Stimulated activated CD4-positive, alpha-beta T cell treated with anti-CD3 and anti-CD28 coated beads, Interleukin-1b, Interleukin-23, amount 100 ng/mL, for 48 hours (primary cell): ENCODE measurements at places on chromosomes 3 and 15.

DNA sequence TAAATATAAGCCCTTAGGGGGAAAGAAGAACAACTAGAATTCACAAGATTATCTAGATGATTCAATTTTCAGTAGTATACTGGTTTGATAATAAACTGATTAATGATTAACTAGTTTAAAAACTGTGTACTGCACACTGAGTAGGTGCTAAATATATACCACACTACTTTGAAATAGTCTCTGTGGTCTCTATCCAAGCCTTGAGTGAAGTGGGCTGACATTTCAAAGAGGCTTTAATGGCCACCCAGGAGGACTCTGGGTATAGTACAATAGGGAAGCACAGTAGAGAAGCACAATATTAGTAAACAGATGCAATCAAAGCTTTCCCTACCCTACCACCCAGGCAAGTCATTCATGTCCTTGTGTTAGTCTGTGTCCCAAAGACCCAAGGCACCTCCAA, 46.7 kb downstream of the FILIP1L start:
- DNase-seq, result no peak

DNA sequence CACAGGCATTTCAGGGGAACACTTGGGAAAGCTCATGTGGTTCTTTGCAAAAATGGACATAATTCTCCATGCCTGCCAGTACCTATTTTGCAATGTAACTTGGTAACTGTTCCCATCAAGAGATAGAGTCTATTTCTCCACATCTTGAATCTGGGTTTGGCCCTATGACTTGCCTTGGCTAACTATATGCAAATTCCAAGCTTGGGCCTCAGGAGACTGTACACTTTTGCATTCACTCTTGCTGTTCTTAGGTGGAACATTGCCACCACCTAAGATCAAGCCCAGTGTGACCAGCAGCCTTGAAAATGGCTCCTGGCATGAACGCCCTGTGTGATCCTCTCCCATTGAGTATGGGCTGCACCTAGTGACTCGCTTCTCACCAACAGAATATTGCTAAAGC, 19.8 kb upstream of the SMAD6 start:
- DNase-seq, result no peak

GRCh38 chr15:56484287-56484686, 19.4 kb upstream of the MNS1 start:
- no peak for DNase-seq

- DNase-seq, result no peak
These were observed 966 bp downstream of the MYO1E start for GRCh38 chr15:59371458-59372351.

GRCh38 chr3:139797724-139798343, 120.1 kb upstream of the NMNAT3 start:
- no peak for DNase-seq

- no peak for DNase-seq
These were observed 126.8 kb downstream of the BDH1 start for GRCh38 chr3:197428952-197429351.

DNA sequence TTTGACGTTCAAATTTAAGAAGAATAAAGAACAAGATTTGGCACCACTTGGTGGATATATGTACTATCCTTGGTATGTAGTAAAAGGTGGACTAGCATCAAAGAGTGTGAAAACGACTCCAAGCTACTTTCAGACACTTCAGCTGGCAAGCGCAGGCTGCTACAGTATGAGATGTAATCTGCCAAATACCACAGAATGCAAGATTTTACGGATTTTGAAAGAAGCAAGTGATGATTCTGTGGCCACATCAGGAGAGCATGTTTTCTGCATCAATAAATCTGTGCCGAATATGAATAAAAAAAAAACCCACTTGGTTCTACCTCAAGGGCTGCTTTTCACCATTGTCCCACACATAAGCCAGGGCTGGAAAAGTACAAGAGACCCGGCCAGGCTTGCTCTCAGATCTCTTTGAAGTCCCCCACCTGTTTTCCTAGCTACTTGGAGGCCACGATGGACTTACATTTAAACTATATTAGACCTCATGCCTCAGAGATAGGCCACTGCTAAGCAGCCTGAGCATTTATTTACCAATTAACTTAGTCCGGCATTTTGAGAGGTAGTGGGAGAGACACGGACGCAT, 37.4 kb downstream of the MYO1E start:
- no peak for DNase-seq

- no peak for DNase-seq
These were observed 154.6 kb downstream of the B3GALNT1 start for GRCh38 chr3:160950542-160950941.

DNA sequence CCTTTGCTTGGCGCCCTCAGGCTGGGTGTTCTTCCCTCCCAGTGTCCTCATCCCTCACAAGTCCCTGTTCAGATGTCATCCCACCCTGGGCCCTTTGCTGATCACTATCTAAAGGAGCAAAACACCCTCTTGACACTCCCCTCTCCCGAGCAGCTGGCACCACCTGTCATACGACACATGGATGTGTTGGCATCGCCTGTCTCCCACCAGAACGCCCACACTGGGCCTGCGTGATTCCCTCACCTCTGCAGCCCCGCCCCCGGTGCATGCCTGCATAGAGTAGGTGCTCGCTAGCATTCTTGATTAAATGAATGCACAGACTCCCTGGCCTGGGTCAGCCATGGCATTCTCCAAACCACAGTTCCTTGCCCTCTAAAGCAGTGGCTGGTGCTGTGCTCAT, 75.8 kb downstream of the DNAJB8 start:
- DNase-seq, result no peak

DNA sequence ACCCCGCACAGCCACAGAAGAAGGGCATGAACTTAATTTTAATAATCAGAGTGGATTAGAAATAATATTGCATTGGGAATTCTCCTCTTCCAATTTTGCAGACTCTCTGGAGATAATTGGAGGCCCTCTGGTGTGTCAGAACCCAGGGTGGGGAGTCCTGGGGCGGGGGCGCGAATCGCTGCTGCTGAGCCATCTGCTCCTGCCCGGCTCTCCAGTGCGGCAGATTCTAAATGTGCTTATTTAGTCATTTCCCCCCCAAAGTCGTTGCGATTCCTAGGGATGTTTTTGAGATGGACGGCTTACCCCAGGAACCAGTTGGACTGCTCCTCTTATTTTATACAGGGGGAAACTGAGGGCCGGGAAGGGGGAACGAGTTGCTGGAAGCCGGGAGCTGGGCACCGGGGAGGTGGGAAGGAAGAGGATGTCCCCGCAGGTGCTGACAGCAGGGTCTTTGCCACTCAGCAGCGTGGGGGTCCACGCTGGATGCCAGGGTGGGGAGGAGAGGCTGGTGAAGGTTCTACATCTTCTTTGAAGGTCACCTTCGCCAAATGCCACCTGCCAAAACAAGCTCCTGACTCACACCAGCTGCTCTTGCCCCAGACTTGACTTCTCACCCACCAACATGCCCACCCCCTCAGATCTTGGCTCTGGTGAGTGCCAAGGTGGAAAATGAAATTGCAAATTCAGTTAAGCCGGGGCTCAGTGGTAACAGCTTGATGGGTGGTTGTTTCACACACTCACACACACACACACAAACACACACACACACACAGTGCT, 91.3 kb upstream of the PRR23E start:
- no peak for DNase-seq

GRCh38 chr3:7964899-7965298, 536.7 kb upstream of the LMCD1 start:
- DNase-seq, result no peak

DNA sequence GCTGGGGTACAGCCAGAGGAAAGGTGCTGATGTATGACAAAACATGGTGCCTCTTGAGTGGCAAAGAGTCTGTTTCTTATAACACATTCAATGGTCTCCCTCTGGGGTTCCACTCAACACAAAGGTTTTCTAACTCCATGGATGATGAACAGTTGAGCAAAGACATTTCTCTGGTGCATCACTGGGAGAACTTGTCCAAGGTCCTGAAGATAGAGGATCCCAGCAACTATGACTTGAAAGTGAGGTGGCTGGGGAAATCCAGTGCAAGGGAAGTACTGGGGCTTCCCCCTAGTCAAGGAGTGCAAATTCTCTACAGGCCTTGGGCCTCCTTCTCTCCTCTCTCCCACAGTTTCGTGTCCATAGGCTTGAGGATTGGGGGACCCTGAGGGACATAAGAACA, 431.1 kb downstream of the WDR72 start:
- DNase-seq, result no peak

- no peak for DNase-seq
These were observed 44.5 kb downstream of the SLC24A1 start for GRCh38 chr15:65666257-65666656.

- DNase-seq, result no peak
These were observed 16.1 kb downstream of the HSPBAP1 start for GRCh38 chr3:122777563-122777962.

DNA sequence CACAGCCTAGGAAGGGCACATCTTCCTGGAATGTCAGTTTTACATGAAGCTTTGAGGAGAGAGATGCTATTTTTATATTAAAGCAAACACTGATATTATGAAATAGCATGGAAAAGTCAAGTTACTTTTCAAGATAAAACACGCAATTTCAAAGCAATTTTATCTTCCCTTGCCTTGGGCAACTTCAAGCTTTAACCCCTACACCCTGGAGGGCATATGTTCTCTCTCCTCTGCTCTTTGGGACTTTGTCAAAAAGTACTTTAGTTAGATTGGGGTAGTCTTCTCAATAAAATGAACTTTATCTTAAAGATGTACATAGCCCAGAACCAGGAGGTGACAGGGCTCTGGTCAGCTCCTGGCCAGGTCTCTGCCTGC, 86.9 kb upstream of the PLXNA1 start:
- no peak for DNase-seq

- DNase-seq, result no peak
These were observed 227.3 kb upstream of the C2CD4B start for GRCh38 chr15:62392376-62392775.
